Karpas-422 (cell line): ENCODE measurements at places on chromosomes 1 and 21. TPM values are rescaled to one million over a fixed set of nuclear protein-coding genes. Genes with fewer than 3 reads are reported as not detected.
A peak's percentile ranks its signal among the peaks of the same experiment; 100 is the strongest.

DNA sequence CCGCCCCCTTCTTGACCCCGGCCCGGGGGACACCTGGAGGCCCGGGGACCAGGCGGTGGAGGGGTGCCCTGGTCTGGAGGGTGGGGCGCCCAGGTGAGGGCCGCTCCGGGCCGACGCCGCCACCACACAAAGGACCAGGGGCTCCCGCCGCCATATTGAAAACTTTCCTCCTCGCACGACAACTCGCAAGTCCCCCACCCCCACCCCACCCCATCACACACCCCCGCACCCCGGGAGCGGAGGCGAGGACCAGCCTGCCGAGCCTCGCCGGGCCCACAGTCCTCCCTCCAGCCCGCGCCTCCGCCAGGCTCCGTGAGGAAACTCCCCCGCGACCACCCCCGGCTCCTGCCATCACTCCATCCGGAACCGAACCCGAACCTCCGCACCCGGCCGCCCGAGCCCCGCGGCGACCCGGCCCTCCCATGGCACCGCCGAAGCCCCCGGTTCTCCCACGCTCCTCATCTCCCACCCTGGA lies 733 bp downstream of the KDM5B start:
- DNase-seq: no peak

- no peak for DNase-seq
Measured at GRCh38 chr1:59098655-59099054, 198.2 kb upstream of the FGGY start.

GRCh38 chr1:233815865-233816264 lies 88.6 kb upstream of the SLC35F3 start:
- no peak for DNase-seq

DNA sequence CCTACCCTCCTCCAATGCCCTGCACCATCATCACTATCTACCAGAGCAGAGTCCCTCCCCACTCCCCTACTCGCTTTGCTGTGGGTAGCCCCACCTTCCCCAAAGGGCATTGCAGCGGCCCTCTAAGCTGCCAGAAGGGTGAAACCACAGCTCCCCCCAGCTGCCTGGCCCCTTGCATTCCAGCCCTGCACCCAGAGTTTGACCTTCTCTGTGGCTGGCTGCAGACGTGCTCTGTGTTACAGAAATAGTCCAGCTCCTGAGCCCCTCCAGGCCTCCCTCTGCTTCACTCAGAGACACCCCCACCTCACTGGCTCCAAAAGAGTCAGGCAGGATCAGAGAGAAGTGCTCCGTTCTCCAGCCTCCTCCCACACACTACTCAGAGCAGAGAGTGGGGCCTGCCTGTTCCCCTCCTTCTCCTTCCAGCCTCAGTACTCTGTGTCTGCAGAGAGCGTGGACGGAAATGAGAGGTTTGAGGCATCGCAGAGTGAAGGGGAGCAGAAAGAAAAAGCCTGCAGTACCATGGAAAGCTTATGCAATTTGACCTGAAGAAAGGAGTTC lies 63.2 kb downstream of the PLEKHA6 start:
- DNase-seq: no peak

- DNase-seq: no peak
Measured at GRCh38 chr1:236914375-236914774, 89.9 kb downstream of the MT1HL1 start.

- no peak for DNase-seq
Measured at GRCh38 chr1:245969283-245969682, 537.8 kb downstream of the SMYD3 start.

GRCh38 chr1:200143347-200143746 lies 115.8 kb downstream of the NR5A2 start:
- DNase-seq: no peak

- DNase-seq: no peak
Measured at GRCh38 chr1:67898033-67898726, 64.9 kb upstream of the GNG12 start.

DNA sequence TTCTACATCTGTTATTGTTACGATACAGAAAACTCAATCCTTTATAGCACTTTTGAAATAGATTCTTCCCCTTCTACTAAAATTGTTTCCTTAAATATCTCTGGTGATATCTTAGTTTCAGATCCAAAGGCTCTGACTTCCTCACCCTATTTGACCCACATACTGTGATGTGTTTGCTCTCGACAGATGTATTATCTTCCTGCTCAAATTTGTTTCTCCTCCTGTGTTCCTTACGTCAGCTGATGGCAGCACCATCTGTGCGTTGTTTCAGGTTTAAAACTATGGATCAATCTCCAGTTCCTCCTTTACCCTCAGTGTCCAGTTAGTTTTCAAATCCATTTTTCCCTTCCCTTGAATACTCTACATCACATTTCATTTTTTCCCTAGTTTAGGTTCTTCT lies 274.4 kb downstream of the RYR2 start:
- no peak for DNase-seq

DNA sequence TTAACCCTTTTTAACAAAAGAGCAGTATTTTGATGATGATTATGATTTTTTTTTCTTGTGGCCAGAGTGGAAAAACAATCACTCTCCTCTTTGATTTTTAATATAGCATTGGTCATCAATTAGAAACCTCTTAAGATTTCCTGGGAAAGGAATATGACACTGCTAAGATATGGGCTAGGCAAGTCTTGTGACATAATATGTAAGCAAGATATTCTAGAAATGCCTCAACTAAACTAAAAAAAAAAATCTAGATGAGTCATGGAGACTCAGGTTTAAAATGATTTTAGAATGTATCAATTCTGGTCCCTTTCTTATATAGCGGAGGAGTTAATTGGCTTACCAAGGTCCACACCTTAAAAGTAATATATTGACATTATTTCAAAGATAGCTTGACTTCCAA lies 60.3 kb upstream of the JUN start:
- DNase-seq: no peak

DNA sequence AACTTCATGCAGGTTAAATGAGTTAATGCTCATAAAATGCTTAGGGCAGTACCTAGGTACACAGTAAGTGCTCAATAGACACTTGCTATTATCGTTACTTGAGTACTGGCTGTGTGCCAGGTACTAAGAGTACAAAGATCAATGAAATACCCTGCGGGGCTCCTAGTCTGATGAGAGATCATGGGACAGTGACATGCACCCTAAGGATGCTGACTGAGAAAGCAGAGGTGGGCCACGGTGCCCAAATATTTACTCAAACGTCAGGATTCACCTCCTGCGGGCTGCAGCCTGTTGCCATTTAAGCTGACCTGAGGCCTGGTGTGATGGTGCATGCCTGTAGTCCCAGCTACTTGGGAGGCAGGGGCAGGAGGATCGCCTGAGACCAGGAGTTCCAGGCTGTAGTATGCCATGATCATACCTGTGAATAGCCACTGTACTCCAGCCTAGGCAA lies 19.8 kb upstream of the LUZP1 start:
- DNase-seq: no peak

GRCh38 chr21:37357691-37358090 lies 8.9 kb upstream of the DYRK1A start:
- peak; percentile 10 for DNase-seq

- DNase-seq: no peak
Measured at GRCh38 chr1:1118011-1118875, 2.4 kb upstream of the C1orf159 start.

DNA sequence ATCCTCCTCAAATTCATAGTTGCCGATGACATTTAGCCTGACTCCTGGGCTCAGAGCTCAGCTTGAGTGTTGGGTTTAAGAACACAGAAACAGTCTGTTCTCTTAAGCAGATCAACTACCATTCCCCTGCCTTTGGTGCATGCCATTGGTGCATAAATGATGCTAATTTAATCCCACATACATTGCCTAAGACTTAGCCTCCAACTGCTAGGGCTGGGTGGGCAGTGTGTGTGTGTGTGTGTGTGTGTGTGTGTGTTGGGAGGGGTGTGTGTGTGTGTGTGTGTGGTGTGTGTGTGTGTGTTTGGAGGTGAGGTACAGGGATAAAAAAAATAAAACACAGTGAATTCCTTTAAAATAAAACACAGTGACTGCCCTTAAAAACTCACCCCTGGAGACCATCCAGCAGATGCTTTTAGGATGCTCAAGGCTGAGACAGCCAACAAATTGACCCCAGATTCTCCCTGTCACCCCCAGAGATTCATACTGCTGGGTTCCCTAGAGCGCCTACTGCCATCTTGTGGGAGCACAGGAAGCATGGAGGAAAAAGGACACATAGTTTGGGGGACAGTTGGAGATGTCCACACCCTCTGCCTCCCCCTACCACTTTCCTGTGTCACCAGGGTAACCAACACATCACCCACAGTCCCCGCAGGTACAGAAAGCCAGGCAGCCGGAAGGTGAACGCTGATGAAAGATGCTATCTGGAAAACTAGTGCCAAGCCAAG lies 30.6 kb downstream of the KLHDC7A start:
- no peak for DNase-seq

GRCh38 chr1:161885003-161885402 lies 118.9 kb downstream of the ATF6 start:
- DNase-seq: no peak

GRCh38 chr1:94597701-94598100 lies 56.1 kb upstream of the F3 start:
- no peak for DNase-seq

GRCh38 chr1:154427173-154428139 lies 22.3 kb downstream of the IL6R start:
- DNase-seq: peak; percentile 39

Gene RAB25
- total RNA-seq: not detected in 2 replicates

Gene AGMAT
- 3.3 and 8.6 TPM in 2 replicates for total RNA-seq

Gene EVI5
- total RNA-seq: 11.4 and 37.1 TPM in 2 replicates

Gene ABCG1
- not detected in 2 replicates for total RNA-seq

Gene ROR1
- total RNA-seq: not detected in 2 replicates

Gene WDR77
- total RNA-seq: 58.0 and 59.7 TPM in 2 replicates

Gene LCE4A
- not detected in 2 replicates for total RNA-seq

Gene MNDA
- not detected in 2 replicates for total RNA-seq
